ENCODE measurements at places on chromosomes 1 and 21. TPM values are rescaled to one million over a fixed set of nuclear protein-coding genes. Genes with fewer than 3 reads are reported as not detected.

The CD1E gene
- total RNA-seq = 2.7 TPM

The ILDR2 gene
- total RNA-seq = 0.30 TPM

The RNF186 gene
- not detected for total RNA-seq

The ELF3 gene
- 14.0 TPM for total RNA-seq

The UQCRHL gene
- total RNA-seq = 4.2 TPM

The ASAP3 gene
- 46.0 TPM for total RNA-seq

The E2F2 gene
- 8.1 TPM for total RNA-seq

The TMEM125 gene
- 1.3 TPM for total RNA-seq

The PGLYRP3 gene
- 4.4 TPM for total RNA-seq

The IQGAP3 gene
- 8.6 TPM for total RNA-seq

The S100A14 gene
- total RNA-seq = 141 TPM

The FCRLB gene
- total RNA-seq = 0.39 TPM

The PRAMEF4 gene
- total RNA-seq = not detected

The SIK1 gene
- 26.6 TPM for total RNA-seq

The TNNI3K gene
- total RNA-seq = 3.1 TPM

The LEPROT gene
- total RNA-seq = 45.6 TPM

The EFHD2 gene
- 12.6 TPM for total RNA-seq

The TINAGL1 gene
- total RNA-seq = 28.6 TPM

The ARHGEF16 gene
- 5.4 TPM for total RNA-seq

Measured in skin of body (tissue), 3 donors.